H7 (cell line): ENCODE measurements at places on chromosomes 2 and 18. TPM values are rescaled to one million over a fixed set of nuclear protein-coding genes. Genes with fewer than 3 reads are reported as not detected.

DARS1 gene
- 79.5 and 108 TPM in 2 replicates for total RNA-seq

TEKT4 gene
- not detected in 2 replicates for total RNA-seq

SPP2 gene
- total RNA-seq: not detected in 2 replicates

MAPRE3 gene
- 0.42 and 1.6 TPM in 2 replicates for total RNA-seq
